Stimulated activated CD4-positive, alpha-beta T cell treated with anti-CD3 and anti-CD28 coated beads, TNF-alpha, amount 100 ng/mL, for 4 hours (primary cell): ENCODE measurements at places on chromosomes 6 and 20.

- DNase-seq: no peak
These were observed 40.9 kb downstream of the PDYN start for GRCh38 chr20:1952737-1953530.

- DNase-seq: no peak
These were observed 281.5 kb downstream of the TSHZ2 start for GRCh38 chr20:53253668-53254067.

DNA sequence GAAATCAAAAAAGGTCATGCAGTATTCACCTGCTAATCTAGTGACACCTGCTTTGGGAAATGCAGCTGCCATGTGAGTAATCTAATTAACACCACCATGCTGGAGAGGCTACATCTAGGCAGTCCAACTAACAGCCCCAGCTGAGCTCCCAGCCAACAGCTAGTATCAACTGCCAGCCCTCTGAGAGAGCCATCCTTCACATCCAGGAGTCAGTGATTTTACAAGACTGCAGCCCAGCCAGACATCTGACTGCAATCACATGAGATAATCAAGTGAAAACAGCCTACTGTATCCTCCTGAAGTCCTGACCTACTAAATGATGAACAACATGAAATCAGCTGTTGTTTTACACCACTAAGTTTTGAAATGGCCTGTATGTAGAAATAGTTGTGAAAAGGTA is 298.4 kb downstream of the TRDN start:
- DNase-seq: no peak

DNA sequence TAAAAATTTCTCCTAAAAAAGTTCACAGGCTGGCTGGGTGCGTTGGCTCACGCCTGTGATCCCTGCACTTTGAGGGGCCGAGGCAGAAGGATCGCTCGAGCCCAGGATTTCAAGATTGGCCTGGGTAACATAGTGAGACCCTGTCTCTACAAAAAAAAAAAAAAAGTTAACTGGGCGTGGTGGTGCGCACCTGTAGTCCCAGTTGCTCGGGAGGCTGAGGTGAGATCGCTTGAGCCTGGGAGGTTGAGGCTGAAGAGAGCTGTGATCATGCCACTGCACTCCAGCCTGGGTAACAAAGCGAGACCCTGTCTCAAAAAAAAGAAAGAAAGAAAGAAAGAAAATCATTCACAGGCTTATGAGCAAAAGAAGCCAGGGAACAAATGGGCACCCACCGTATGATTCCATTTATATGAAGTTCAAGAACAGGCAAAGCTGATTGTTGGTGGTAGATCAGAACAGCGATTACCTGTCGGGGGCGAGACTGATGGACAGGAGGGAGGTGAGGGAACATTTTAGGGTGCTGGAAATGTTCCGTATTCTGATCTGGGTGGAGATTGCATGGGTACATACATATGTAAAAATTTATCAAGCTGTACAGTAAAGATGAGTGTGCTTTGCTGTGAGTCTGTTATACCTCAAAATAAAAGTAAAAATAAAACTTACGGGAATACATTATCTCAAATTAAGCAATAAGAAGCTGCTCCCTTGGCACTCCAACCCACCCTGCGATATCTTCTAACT is 77.1 kb downstream of the FGD2 start:
- DNase-seq: no peak

DNA sequence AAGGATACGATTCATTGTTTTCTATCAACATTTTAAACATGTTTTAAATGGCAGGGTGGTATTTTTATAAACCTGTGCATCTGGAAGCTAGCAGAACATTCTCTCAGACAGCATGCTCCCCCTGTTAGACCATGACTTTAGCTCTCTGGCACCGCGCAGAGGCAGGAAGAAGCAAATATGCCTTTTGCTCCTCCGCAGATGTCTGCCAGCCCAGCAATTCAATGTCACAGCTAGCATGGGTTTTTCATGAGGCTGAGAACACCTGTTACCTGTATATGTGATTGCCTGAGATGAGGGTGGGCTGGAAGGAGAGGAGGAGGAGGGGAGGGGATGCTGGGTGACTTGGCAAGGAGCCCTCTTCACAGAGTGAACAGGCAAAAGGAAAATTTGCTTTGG is 6.7 kb downstream of the MTCH1 start:
- DNase-seq: no peak

GRCh38 chr6:11143394-11144371 is 32.2 kb upstream of the ERVFRD-1 start:
- DNase-seq: no peak

DNA sequence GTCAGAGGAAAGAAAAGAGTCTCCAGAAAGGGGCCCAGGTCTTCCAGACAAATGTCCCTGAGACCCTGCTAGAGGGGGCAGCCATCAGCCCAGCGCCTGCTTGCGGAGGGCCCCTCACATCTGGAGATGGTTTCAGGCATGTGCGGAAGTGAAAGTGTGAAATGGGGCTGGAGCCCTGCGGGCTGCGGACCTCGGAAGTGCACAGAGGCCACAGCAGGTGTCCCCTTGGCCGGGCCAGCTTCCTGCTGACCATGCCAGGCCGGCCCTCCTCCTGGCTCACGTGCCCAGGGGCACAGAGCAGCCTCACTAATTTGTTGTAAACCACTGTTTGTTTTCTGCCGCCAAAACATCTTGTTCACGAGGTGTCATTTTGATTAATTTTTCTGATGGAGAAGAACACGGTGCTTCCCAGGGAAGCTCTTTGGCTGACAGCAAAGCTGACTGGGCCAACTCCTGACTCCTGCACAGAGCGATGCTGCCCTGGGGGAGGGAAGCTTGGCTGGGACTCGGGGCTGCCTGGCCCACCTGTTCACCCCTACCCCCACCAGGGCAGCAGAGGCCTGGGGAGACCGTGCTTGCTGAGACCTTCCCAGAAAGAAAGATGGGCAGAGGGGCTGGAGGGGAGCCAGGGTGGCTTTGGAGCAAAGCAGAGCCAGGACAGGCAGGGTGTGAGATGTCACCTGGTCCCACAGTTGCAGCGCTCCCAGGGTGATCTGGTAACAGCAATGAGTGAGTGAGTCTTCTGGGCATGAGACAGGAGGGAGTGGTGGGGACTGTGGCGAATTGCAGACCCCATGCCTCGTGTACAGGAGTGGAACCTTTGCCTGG is 54.2 kb downstream of the BCAS4 start:
- DNase-seq: no peak

- DNase-seq: no peak
These were observed 130.5 kb downstream of the ZFP64 start for GRCh38 chr20:52060794-52061714.

GRCh38 chr6:61977947-61978346 is 308.1 kb downstream of the KHDRBS2 start:
- no peak for DNase-seq

- no peak for DNase-seq
These were observed 73.3 kb downstream of the ADGRG6 start for GRCh38 chr6:142374965-142375733.

DNA sequence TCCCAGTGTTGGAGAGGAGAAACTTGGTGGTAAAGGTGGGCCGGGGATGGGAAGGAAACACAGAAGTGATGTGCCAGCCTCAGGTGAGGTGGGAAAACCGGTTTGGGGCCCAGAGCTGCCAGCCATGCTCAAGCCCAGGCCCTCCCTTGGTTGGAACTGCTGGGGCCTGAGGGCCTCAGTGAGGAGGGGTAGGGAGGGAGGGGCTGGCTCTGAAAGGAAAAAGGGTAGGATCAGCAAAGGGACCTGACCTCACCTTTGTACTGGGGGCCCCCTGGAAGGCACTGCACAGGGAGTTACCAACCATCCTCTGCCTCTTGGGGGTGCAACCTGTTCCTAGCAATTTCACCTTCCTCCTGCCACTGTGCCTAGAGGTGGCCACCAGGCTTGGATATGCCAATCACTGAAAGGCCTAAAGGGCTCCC is 1.8 kb upstream of the SPEF1 start:
- DNase-seq: no peak
